CD4-positive, CD25-positive, alpha-beta regulatory T cell (primary cell): ENCODE measurements at places on chromosomes 11 and 22. TPM values are rescaled to one million over a fixed set of nuclear protein-coding genes. Genes with fewer than 3 reads are reported as not detected.

DNA sequence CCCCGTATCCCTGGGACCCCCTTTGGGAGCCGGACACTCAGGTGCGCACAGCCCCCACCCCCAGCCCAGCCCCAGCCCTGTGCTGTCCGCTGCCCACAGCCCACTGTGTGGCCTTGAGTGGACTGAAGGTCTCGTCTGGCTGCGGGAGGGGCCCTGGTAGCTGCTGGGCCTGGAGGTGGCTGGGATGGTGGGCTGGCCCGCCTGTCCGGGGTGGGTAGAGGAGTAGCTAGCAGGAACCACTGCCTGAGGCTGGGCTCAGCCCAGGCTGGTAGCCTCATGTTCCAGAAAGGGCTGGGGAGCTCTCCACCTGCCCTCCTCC lies 4.6 kb upstream of the MUC6 start:
- DNase-seq = no peak

The PGGHG gene
- 188 TPM for total RNA-seq

The SLCO2B1 gene
- total RNA-seq = not detected

DNA sequence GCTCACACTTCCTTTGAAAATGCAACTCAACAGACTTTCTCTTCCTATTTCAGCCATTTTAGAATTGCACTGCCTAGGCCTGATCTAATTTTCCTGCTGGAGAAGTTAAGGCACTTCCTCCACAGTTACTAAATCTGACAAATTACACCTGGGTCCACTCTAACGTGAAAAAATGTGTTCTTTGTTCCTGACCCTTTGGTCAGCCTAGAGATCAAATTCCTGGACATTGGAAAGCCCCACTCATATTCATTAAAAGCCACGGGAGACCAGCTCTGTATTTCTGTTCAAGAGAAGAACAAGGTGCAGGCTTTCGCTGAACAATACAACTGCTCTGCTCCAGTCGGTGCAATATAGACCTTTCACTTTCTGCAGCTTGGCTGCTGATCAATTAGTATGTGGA lies 96.6 kb downstream of the MPPED2 start:
- no peak for DNase-seq

The EIF4ENIF1 gene
- 26.6 TPM for total RNA-seq

DNA sequence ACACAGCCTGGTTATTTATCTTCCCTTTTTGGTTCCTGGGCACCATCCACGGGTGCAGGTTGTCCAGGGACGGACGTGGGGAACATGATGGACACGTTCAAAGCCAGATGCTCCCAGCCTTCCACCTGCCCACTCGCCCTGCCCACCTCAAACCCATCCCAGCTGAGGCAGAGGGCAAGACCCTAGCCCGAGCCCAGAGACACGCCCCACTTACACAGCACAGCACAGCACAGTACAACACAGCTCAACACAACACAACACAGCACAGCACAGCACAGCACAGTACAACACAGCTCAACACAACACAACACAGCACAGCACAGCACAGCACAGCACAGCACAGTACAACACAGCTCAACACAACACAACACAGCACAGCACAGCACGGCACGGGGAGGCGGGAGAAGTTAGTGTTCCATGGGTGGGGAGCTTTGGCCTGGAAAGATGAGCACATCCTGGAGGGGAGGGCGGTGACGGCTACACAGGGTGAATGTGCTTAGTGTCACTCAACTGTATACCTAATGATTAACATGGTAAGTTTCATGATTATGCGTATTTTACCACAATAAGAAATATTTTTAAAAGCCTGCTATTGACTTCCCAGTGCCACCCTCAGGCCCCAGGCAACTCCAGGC lies 1507.5 kb downstream of the BRD1 start:
- DNase-seq = no peak

The OR4C45 gene
- not detected for total RNA-seq

The NLRX1 gene
- total RNA-seq = 7.8 TPM
